Stimulated activated CD8-positive, alpha-beta memory T cell treated with anti-CD3 and anti-CD28 coated beads, Interleukin-15, amount 100 ng/mL, for 4 hours (primary cell): ENCODE measurements at places on chromosomes 3 and 15.

- no peak for DNase-seq
Measured at GRCh38 chr3:33834096-33834453, 35.6 kb downstream of the PDCD6IP start.

DNA sequence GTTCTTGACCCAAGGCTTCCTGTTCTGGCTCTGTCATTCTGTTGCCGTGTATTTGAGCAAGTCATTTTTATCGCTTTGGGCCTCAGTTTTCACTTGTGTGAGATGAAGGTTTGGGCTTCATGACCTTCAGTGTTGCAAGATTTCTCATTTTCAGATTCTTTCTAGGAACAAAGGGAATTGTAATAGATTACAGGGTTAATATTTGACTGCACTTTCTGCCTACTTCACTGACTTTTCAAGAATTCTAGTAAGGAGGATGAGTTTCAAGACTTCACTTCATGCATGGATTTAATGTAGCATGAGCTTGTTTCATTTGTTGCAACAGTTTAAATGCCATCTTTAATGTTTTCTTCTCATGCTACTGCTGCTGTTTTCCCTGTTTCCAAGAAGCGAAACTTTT is 226.5 kb downstream of the NLGN1 start:
- DNase-seq = no peak

GRCh38 chr3:73235768-73236167 is 174.3 kb downstream of the EBLN2 start:
- DNase-seq = no peak

DNA sequence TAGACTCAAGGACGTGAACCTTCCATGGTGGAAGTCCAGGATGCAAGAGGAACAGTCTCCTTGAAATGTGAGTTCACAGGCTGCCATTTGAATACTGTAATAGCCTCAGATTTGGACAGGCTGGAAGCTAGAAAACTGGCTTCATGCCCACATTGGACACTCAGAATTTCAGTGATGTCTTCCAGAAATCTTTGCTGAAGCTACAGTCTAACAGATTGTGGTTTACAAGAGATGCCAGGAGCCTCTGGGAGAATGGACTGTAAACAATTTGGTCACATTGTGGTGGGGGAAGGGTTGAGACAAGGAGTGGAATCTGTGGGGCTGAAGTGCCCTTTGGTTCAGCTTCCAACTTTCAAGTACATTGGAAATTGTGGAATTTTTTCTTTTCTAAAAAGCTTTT is 252.0 kb upstream of the PROK2 start:
- DNase-seq = no peak

DNA sequence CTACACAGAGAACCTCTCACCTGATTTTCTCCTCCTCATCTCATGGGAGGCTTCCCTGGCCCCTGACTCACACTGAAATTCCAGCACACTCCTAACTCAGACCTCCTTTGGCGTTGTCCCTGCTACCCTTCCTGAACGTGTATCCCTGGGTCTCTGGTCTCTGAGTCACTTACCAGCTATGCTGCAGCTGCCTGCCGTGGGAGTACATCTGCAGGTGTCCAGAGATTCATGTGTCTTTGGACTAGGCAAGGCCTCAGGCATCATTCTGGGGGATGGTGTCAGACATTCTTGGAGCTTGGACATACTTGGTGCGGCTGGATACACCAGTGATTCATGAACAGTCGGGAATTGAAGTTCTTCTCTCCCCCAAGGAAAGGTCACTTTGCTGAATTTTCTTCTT is 148.8 kb upstream of the TRIM42 start:
- no peak for DNase-seq

GRCh38 chr3:187689984-187690383 is 12.4 kb downstream of the RTP2 start:
- DNase-seq = no peak

GRCh38 chr3:67561266-67561665 is 93.1 kb downstream of the SUCLG2 start:
- DNase-seq = no peak

GRCh38 chr15:71055461-71055860 is 59.8 kb upstream of the THSD4 start:
- no peak for DNase-seq

GRCh38 chr3:100454677-100455076 is 37.7 kb upstream of the TMEM45A start:
- no peak for DNase-seq

DNA sequence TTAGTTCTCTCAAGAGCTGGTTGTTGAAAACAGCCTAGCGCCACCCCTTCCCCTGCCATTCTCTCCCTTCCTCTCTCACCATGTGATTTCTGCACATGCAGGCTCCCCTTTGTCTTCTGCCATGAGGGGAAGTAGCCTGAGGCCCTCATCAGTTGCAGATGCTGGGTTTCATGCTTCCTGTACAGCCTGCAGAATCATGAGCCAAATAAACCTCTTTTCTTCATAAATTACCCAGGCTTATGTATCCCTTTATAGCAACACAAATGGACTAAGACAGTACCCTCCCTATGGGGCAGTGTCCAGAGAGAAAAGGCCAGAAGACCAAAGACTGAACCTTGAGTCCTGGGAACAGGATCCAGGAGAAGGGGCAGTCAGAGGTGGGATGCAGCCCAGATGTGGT is 54.7 kb downstream of the CLEC3B start:
- DNase-seq = no peak

- no peak for DNase-seq
Measured at GRCh38 chr3:175670557-175670956, 811.4 kb downstream of the NAALADL2 start.

GRCh38 chr3:186630950-186631641 is 9.1 kb upstream of the FETUB start:
- no peak for DNase-seq

DNA sequence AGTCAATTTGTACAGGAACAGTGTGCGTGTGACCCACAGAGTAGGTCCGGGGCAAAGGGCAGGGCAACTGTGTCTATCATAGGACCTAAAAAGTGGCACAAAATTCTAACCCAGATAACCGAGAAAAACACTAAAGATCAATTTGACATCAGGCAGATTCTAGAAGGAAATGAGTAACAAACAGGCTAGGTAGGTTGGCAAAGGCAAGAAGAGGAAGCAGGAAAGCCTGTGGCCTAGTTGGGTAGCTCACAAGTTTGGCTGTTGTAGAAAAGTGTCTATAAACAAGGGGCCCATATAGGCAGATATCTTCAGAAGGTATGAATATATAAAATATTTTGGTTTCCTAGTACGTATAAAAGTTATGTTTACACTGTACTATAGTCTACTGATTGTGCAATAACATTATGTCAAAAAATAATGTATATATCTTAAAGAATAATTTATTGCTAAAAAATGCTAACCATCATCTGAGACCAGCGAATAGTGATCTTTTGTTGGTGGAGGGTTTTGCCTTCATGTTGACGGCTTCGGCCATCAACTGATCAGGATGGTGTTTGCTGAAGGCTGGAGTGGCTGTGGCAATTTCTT is 13.3 kb upstream of the OR5K1 start:
- no peak for DNase-seq

GRCh38 chr15:60004846-60005351 is 788 bp downstream of the FOXB1 start:
- no peak for DNase-seq

DNA sequence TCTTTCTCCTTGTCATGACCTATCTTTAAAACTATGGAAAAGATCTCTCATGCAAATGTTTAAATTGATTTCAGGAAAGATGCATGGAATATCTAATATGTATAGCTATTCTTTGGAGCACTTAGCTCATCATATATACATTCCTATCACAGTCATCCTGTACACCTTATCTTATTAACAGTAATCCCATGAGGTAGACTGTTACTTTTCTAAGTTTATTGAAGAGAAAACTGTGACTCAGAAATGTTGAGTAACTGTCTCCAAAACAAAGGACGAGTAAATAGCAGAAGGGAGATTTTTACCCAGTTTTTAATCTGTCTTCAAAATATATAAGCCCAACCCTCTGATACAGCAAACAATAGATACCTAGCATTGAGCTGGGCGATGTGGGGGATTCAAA is 308.3 kb downstream of the GAP43 start:
- DNase-seq = no peak

- no peak for DNase-seq
Measured at GRCh38 chr3:188421151-188421821, 267.3 kb downstream of the LPP start.

- DNase-seq = no peak
Measured at GRCh38 chr3:12273045-12273695, 15.7 kb upstream of the PPARG start.

DNA sequence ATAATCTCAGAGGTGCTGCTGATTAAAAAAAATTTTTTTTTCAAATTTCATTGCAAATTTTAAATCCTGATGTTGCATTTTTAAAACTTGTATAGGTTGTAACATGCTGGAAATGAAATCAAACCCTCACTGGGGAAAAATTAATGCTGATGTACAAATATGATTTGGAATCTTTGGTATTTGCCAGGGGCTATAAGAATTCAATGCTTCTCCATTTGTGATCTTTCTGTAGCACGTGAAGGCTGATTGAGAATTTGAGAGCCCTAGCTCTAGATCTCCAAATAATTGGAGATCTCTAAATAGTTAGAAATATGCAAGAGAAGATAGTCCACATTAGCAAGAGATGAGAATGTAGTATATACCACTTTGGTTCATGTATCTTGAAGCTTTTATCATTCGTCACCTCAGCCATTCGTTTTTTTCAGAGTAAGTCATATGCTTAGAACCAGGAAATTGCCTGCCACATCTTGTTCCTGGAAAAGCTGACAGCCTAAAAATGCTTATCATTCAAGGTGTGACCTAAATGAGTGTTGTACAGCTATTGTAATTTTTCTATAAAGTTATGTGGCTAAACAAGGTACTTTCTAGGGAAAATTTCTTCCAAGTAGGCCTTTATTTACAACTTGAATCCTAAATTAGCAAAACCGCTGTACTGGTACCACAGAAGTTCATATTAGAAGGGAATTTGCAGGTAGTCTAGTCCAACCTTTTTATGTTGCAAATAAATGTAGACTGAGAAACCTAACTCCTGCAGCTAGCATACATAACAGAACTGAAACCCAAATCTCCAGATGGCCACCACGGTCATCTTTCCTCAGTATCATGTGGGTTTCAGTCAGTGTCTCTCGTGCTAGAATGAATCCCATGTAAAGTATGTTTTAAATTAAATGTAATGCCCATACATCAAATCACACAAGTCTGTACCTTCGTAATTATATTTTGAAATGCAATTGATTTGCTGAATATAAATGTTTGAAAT is 48.5 kb downstream of the FNDC3B start:
- DNase-seq = no peak

DNA sequence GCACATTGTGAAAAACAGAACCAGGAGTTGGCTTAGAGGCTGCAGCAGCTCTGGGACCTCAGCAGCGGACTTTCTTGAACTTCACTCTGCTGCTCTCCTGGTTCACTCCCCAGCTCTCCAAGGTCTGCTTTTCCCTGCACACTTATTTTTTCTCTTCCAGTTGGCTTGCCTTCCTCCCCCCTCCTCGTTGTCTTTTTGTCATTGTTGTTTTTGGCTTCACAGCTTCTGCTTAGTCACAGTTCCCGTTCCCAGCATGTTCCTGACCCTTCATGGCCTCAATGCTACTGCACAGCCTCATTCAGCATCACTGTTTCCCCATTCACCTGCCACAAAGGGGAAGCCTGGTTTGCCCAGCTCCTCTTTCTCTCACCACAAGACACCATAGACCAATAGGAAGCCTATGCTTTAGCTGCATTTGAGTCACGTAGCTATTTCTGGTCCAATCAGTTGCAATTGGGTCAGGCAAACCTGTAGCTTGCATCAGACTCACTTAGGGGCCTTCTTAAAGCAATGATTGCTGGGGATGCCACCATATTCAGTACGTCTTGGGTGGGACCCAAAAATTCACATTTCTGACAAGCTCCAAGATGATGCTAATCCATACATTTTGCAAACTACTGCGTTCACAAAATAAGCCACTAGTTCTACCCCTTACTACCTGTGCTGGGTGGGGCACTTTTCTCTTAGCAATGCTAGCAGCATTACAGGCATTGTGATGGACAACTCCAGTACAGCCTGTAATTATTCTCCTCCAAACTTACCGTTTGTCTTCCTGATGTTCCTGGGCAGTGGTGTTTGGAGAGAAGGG is 7.8 kb upstream of the SUMF1 start:
- no peak for DNase-seq

DNA sequence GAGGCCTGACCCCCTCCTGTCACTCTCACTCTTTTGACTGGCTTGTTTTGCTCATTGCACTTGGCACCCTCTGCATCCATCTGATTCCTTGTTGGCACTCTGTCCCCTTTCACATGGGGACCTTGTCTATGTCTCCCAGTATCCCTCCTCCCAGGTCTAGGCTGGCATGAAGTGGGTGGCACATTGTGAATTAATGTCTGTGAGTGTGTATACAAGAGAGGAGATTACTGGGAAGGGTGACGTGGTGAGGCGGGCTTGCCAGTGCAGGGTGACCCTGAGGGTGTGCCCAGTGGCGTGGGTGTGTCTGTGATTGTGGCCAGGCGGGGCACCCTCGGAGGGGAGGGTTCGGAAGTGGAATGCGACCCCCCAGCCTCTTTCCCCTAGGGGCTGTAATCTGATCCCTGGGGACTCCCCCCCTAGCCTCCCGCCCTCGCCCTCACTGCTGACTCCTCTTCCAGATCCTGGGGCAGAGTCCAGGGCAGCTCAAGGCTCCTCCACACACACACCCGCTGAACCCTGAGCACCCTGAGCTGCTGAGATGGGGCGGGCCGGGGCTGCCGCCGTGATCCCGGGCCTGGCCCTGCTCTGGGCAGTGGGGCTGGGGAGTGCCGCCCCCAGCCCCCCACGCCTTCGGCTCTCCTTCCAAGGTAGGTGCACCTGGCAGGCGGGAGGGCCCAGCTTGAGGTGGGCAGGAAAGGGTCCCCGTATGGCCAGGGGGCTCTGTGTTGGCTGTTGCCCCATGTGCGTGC is at the start of gene SEMA3B:
Gene SEMA3B (plus strand): TSS at position 445 of the 749 bp plus-strand sequence. CDS start 94 bp downstream, at position 539.
- no peak for DNase-seq

GRCh38 chr3:118229196-118229595 is 805.5 kb downstream of the IGSF11 start:
- DNase-seq = no peak

- DNase-seq = no peak
Measured at GRCh38 chr3:165390166-165390565, 194.0 kb upstream of the SLITRK3 start.

DNA sequence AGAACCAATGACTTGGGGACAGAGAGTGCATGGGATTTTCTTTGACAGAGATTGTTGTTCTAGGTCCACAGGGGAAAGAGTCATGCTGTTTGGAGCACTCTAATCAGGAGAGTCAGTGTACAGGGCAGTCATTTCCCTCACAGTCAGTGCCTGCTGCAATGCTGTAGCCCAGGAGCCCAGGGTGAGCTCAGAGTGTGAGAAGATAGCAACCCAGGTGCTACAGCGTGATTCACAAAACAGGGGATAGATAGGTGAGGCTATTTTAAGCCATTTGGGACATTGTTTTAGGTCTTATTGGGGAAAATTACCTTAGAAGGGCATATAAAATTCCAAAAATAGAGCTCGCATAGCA is 37.3 kb downstream of the LNP1 start:
- no peak for DNase-seq

DNA sequence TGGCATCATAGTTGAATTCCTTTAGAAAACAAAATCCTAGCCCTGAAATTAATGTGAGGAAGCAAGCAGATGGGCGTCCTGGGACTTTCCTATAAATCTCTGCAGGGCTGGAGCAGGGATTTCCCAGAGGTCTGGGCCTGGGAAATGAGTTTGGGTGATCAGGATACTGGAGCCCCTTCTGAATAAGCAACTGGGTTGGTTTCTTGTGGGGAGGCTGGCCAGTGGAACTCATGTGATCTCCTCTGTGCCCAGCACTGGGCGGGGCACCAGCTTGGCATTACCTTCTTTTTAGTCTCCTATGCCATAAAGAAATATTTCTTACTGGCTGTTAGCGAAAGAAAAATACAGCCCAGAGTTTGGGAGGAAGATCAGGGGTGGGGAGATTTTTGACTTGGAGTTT is 1.7 kb downstream of the THSD4 start:
- DNase-seq = no peak

GRCh38 chr15:66739287-66739686 is 37.3 kb downstream of the SMAD6 start:
- no peak for DNase-seq
